ENCODE measurements at places on chromosomes 7 and 10.
A peak's percentile ranks its signal among the peaks of the same experiment; 100 is the strongest.

DNA sequence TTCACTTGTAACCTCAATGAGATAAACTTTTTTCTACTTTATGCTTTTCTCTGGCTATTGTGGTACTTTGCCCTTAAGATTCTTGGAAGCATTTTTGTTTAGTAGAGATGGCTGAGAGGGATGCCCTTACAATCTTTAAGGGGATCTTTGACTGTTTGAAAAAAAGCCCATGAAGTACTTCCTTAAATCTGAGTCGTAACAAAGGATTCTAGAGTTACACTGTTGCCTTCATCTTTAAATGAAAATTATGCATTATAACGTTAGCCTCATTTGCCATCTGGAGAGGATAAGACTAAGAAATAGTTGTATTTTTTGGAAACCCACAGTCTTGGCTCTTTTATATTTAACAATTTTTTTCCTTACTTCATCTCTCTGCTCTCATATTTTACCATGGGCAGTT, 37.8 kb upstream of the FZD1 start:
- no peak for DNase-seq

DNA sequence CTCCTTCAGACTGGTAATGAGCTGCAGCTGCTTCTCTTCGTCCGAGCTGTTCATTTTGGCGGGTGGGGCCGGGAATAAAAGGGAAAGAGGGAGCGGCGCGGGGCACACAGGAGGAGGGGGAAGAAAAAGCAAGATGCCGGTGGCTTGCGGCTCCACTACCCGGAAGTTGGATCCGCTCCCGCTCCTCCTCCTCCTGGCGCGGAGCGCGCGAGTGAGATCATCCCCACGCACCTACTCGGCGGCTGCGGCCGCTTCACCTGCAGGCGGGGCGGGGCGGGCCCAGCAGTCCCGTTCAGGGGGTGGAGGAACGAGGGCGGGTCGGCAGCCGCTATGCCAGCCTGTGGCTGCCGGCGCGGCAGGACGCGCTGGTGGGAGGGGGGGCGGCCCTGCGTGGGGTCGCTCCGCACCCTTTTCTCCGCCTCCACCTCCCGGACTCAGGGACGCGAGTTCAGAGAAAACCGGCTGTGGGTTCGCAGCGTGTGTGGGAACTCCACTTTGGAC, at the start of gene SHTN1:
SHTN1 (minus strand) TSS at position 162 of the 501 bp plus-strand sequence; CDS start at position 54, 108 bp downstream.
- DNase-seq = no peak

- no peak for DNase-seq
Observed at GRCh38 chr10:78764436-78764835, 304.3 kb upstream of the ZMIZ1 start.

GRCh38 chr7:128066395-128066794, 35.2 kb upstream of the LRRC4 start:
- DNase-seq = no peak

DNA sequence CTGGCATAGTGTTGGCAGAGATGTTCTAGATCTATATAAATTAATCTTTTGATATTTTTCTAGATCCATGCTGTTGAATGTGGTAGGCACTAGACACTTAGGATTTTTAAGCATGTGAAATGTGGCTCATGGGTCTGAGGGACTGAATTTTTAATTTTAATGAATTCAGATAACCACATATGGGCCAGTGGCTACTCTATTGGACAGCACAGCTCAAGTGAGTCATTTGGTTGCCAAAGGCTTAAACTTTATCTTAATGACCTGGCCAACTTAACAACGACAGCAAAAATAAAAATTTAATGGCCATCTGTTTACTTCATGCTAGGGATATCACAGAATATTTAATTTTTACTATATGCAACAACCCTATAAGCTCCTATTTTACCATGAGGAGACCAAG, 61.4 kb downstream of the CDK14 start:
- DNase-seq = no peak

- DNase-seq = no peak
Observed at GRCh38 chr10:112815269-112816032, 134.6 kb upstream of the TCF7L2 start.

- DNase-seq = no peak
Observed at GRCh38 chr7:11607686-11608085, 224.3 kb downstream of the THSD7A start.

- DNase-seq = no peak
Observed at GRCh38 chr7:50335795-50336754, 31.6 kb downstream of the IKZF1 start.

GRCh38 chr10:24716295-24716694, 7.4 kb downstream of the ARHGAP21 start:
- no peak for DNase-seq

DNA sequence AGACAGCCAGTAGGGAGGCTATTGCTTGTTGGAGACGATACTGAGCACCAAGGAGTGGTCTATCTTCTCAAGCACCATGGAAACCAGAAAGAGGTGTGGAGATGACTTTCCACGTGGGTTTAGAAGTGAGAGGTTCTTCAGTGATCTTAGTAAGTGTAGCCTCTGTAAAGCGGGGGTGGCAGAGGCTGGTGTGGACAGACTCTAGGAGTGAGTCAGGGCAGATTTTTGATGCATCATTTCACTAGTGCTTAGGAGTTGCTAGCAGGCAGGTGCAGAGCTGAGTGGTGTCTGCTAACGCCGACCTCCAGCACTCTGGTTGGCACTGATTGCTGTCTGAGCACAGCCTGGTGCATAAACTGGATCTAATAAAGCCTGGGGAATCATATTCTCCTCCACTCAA, 78.4 kb upstream of the ADO start:
- no peak for DNase-seq

- DNase-seq = peak; percentile 60
Observed at GRCh38 chr10:34967335-34967880, 122.7 kb downstream of the CUL2 start.

DNA sequence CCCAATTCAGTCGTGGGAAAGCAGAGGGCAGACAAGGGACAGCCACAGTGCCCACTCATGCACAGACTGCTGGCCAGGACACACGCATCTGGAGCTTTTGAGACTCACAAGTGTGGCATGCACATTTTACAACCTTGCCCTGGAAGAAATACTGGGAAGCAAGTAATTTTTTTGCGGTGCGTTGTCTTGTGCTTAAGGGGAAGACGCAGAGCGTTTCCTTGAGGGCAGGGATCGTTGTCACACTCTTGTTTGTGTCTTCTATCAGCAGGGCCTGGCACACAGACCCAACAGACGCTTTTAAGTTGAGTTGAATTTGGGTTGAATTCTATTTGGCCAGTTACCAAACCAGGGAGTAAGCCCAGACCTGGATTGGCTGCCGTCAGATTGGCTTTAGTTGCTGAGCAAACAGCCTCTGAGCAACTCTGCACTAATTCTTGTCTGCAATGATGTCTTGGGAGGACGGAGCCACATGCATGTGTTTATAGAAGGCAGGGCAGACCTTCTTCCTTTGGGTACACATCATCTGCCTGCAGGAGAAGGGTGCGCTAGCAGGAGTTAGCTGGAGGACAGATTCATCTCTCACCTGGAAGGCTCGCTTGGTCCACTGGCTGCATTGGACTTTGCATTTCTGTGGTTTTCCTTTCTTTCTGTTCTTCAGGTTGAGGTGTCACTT, 38.4 kb downstream of the IL2RA start:
- no peak for DNase-seq

DNA sequence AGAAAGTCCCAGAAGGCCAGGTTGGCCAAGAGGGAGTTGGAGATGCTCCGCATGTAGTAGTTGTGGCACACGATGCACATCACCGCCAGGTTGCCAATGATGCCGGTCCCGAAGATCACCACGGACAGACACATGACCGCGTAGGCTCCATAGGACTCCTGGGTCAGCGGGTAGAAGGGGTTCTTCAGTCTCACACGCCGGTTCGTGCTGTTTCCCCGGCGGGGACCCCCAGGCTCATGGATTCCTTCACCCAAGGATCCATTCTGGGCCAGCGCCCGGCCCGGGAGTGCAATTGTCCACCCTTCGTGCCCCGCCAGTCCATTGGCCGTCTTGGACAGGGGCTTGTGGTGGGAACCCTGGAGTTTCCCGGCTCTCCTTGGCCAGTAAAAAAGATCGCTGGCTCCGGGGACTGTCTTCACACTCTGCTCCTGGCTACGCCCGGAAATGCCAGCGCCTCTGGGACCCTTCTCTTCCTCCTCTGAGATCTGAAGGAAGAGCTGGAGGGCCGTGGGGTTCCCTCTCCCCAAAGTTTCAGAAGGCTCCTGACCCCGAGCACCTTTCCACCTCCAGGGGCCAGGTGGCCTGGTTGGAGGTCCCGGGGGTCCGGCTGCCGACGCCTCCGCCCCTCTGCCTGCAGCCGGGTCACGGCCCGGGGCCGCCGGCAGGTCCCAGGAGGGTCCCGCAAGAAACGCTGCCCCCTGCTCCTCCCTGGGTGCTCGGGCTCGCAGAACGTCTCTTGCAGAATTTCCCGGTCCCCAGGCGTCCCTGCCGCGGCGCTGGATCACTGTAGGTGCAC, 1.3 kb downstream of the GPR37 start:
- no peak for DNase-seq

- DNase-seq = no peak
Observed at GRCh38 chr7:75945297-75946168, 30.6 kb downstream of the POR start.

DNA sequence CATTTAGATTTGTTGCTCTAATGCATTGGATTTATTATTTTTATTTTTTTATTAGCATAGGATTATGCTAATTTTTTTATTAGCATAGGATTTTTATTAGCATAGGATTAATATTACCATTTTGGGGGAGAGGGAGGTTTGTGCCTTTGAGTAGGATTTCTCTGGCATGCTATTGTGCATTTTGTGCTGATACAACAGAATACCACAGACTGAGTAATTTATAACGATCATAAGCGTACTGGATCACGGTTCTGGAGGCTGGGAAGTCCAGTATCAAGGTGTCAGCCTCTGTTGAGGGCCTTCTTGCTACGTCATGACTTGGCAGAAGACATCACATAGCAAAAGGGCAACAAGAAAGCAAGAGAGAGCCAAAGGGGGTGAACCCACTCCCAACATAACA, 187.5 kb downstream of the XPNPEP1 start:
- no peak for DNase-seq

GRCh38 chr10:119270762-119271366, 63.5 kb downstream of the GRK5 start:
- DNase-seq = no peak

- no peak for DNase-seq
Observed at GRCh38 chr7:46321556-46322205, 400.6 kb upstream of the IGFBP3 start.

- DNase-seq = no peak
Observed at GRCh38 chr7:69531050-69531449, 67.2 kb upstream of the AUTS2 start.

DNA sequence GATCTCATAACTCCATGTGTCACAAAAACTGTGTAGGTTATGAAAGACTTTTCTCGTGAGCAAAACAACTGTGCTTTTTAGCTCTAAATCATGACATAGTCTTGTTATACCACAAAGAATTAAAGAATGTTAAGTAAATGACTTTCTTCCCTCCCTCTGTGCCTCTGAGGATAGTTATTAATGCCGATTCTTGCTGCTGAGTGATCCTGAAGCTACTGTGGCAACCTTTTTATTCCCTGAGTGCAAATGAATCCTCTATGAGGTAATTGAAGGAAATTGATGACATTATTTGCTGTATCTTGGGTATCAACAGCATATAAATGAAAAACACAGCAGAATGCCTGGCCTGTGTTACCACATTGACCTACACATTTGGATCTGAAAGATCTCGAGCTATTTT, 142.2 kb upstream of the HDAC9 start:
- DNase-seq = no peak

GRCh38 chr10:47214520-47214919, 85.5 kb upstream of the GDF10 start:
- DNase-seq = no peak

GRCh38 chr10:35546824-35547225, 58.3 kb upstream of the GJD4 start:
- no peak for DNase-seq

GRCh38 chr10:1536341-1536740, 201.0 kb downstream of the ADARB2 start:
- DNase-seq = no peak

- DNase-seq = peak; percentile 39
Observed at GRCh38 chr7:151459726-151460473, 20.0 kb upstream of the CRYGN start.

GRCh38 chr10:132550366-132551092, 12.9 kb downstream of the INPP5A start:
- no peak for DNase-seq

- no peak for DNase-seq
Observed at GRCh38 chr10:86972613-86973380, 4.5 kb downstream of the ADIRF start.

GRCh38 chr10:132545659-132546367, 8.2 kb downstream of the INPP5A start:
- DNase-seq = no peak

DNA sequence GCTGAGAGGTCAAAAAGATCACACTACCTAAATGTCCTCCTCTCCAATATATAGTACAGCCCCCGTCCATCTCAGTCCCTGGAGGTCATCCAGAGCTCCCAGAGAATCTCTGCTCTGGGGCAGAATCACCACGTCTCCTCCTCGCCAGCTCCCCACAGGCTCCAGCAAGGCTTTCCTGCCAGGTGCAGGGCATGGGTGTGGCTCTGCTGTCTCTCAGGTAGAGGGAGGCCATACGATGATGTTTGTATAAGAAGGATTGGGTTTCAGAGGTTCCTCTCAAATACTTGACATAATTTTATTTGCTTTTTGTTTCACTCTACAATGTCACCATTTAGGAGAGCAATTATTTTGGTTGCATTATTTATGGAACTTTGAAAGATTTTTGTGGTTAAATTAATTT, 98.3 kb upstream of the PRSS58 start:
- no peak for DNase-seq

- no peak for DNase-seq
Observed at GRCh38 chr10:32962521-32962920, 4.5 kb upstream of the ITGB1 start.

GRCh38 chr7:3916146-3916545, 615.1 kb downstream of the SDK1 start:
- no peak for DNase-seq

GRCh38 chr7:135169964-135170273, 588 bp downstream of the CYREN start:
- DNase-seq = no peak

GRCh38 chr7:41567031-41567730, 135.7 kb downstream of the INHBA start:
- DNase-seq = no peak

GRCh38 chr10:129929343-129930292, 34.5 kb downstream of the EBF3 start:
- DNase-seq = no peak

DNA sequence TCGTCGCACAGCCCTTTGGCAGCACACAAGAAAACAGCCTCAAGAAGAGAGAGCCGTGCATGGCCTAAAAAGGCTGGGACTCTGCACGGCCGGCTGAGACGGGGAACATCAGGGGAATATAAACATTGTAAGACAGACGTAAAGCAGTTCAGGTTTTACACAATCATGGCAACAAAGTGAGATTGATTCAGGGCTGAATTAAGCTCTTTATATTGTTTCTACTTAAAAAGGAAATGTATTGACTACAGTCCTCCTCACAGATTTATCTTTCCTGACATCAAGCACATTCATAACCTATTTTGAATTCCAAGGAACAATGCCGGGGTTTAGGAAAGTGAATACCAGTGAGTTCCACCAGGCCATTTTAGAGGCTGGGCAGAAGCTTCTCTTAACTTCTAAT, 25.2 kb downstream of the SORBS1 start:
- DNase-seq = no peak

Measured in fibroblast of skin of left biceps (primary cell).